ENCODE measurements at places on chromosomes 1 and 21.

DNA sequence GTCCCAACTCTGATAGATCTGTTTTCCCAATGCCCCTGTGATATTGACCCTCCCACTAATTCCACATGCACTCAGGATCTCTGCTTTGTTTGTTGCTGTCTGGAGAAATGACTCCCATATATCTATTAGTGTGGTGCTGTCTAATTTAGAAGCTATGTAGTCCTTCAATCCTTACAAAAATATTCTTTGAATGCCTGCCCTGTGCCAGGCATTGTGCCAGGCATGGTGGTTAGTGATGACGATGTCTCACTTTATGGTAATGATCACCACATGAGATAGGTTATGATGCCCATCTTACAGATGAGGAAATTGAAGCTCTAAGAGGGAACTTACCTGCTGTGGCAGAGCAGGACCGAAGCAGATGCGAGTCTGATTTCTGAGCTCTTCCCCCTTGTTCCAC lies 12.9 kb downstream of the MYOG start:
- no peak for DNase-seq

DNA sequence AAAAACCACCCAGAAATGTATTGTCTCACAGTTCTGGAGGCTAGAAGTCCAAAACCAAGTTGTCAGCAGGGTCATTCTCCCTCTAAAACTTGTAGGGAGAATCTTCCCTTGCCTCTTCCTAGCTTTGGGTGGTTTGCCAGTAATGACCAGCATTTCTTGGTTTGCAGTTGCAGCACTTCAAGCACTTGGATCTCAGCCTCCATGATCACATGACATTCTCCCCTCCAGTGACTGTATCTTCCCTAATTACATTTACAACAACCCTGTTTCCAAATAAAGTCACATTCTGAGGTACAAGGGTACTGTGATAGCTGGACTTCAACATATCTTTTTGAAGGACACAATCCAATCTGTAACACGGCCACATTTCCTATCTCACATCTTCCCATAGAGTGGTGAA lies 37.2 kb downstream of the EVI5 start:
- DNase-seq = no peak

GRCh38 chr1:74222701-74223100 lies 12.5 kb upstream of the TNNI3K start:
- no peak for DNase-seq

- no peak for DNase-seq
Observed at GRCh38 chr21:45037986-45038385, 36.4 kb upstream of the ADARB1 start.

GRCh38 chr1:61842863-61843514 lies 100.7 kb downstream of the PATJ start:
- DNase-seq = no peak

- DNase-seq = no peak
Observed at GRCh38 chr1:41515131-41515678, 30.7 kb upstream of the EDN2 start.
